ENCODE measurements at places on chromosomes 6 and 20. TPM values are rescaled to one million over a fixed set of nuclear protein-coding genes. Genes with fewer than 3 reads are reported as not detected.

- DNase-seq: no peak
Observed at GRCh38 chr20:46393967-46394366, 12.4 kb downstream of the ELMO2 start.

DNA sequence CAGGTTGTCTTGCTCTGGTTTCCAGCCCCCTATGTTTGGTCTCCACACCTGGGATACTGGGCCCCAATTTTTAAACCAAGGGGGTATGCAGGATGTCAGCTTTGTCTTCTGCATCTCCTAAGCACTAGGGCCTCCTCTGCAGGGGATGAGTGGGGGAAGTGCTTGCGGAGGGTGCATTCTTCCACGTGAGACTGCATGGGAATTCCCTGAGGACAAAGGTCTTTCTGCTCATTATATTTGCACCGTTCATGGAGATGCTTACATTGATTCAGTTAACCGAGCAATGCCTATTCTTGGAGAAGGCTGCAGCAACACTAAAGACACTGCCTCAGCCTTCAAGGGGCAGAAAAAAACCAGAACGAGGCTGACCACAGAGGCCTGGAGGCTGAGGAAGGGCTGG is 45.4 kb downstream of the RAB44 start:
- DNase-seq: no peak

C20orf96 gene
- total RNA-seq: 1.9 TPM

TMEM74B gene
- total RNA-seq: 0.17 TPM

ARHGAP40 gene
- 9.2 TPM for total RNA-seq

Data from renal cortical epithelial cell (primary cell).